ENCODE measurements at places on chromosomes 3 and 15.

DNA sequence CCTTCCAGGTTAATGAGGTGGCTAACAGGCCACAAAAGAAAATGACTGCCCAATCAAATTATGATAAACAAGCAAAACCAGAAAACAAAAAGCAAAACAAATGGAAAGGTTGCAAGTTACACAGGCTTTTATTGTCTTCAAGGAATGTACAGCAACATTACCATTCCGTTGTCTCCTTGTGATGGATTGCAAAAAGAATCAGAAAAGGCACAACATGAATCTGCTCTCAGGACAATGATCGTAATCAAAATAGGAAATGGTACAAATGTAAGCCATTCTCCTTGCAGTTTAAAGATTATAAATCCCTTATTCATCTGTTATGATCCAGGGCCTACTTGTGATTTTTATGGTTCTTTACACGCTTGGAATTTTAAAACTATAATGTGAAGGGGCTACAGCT, 125.8 kb downstream of the ECT2 start:
- DNase-seq = no peak

- no peak for DNase-seq
Observed at GRCh38 chr3:122692674-122693073, 12.0 kb downstream of the PARP14 start.

DNA sequence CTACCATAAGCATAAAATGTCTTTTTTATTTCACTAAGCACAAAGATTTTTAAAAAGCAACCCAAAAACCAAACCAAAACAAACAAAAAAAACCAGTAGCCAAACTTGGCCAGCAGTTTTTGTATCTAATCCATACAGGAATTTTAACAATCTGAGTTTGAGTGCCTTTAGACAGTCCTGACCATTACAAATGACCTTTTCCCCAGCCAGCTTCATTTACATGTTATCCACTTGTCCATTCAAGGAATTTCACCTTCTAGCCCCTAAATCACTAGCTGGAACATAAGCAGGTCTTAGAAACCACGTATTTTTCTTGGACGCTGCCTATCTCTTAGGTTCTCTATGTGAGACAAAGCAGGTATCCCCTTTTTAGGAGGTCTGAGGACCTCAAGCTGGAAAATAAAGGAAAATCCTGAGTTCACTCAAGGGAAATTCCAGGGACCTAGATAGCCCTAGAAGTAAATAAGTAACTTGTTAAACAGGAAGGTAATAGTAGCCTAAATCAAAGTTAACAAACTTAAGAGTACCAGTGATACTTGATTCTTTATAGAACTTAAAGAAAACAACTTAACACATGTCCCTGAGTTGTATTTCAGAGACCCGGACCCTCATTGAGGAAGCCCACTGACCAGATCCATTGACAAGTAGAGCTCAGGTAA, 34.2 kb downstream of the CIP2A start:
- DNase-seq = no peak

DNA sequence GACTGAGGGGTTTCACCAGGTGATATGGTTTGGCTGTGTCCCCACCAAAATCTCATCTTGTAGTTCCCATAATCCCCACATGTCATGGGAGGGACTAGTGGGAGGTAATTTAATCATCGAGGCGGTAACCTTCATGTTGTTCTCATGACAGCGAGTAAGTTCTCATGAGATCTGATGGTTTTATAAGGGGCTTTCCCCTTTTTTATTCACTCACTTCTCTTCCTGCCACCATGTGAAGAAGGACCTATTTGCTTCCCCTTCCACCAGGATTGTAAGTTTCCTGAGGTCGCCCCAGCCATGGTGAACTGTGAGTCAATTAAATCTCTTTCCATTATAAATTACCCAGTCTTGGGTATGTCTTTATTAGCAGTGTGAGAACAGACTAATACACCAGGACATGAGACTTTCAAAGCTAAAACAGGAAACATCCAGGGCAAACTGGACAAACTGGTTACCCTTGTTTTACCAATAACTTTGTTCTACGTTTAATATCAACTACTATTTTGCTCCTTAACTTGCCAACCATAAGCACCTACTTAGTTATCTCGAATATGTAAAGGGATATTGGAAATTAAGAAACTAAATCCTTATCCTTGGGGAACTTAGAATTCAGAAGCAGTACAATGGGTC, 98.2 kb downstream of the MYH15 start:
- no peak for DNase-seq

GRCh38 chr15:57495554-57496165, 96.0 kb upstream of the MYZAP start:
- DNase-seq = no peak

DNA sequence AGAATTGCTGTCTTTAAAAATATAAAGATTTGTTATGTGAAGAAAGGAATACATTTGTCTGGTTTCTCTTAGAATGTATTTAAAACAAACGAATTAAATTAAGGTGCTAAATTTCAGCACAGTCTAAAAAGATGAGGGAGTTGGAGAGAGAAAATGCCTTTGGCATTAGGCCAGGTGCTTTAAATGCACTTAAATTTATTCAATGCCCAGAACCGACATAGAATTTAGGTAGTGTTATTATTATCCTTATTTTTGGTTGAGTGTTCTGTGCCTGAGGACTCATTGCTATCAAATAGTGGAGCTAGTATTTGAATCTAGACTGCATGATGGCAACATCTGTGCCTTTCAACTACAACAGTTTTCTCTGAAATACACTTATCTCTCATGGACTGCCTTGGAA, 287.5 kb downstream of the RBMS3 start:
- DNase-seq = no peak
